Left cardiac atrium (tissue), 4 donors: ENCODE measurements at places on chromosomes 3 and 15.

- no peak for DNase-seq
These were observed 58.2 kb downstream of the IL16 start for GRCh38 chr15:81254916-81255290.

GRCh38 chr15:23420806-23421575 lies 26.1 kb downstream of the GOLGA6L2 start:
- no peak for DNase-seq

DNA sequence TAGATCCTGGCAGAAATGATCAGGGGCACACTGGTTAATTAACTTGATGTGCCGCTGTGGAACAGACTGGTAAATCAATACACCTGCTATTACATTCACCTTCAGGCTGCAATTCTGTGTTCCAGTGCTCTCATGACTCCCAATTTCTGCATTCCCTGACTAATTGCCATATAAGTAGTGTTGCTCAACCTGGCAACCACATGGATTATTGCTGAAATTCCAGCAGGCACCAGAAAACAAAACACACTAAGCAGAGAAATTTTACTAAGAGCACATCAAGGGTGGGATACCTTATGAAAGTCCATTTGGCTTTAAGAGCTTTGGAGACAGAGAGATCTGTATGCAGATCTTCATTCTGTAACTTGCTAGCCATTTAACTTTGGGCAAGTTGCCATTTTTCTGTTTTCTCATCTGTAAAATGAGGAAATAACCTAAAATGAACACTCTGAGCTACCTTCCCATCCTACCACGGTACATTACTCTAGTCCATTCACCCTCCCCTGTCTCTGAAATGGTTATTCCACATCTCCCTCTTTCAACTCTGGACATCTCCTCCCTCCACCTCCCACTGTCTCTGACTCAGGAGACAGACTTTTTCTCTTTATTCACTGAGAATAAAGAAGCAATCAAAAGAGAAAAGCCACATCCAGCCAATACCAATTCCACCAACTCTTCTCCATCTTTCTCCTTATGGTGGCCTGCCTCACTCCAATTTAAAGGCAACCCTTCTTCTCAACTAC lies 54.6 kb downstream of the STAC start:
- no peak for DNase-seq

DNA sequence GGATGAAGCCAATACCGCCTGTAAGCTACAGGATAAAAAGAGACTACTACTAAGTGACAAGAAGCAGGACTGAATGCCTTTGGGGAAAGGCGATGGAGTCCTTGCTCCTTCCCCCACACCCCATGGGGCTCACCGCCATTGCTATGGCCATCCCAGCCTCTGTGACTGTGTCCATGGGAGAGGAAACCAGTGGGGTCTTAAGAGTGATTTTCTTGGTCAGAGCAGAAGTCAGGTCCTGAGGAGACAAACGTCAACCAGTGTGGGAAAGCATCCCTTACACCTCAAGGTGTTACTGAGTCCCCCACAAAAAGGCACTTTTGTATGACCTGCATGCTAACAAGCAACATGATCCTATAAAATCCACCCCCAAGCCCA lies 913 bp downstream of the IMPDH2 start:
- DNase-seq, result no peak

DNA sequence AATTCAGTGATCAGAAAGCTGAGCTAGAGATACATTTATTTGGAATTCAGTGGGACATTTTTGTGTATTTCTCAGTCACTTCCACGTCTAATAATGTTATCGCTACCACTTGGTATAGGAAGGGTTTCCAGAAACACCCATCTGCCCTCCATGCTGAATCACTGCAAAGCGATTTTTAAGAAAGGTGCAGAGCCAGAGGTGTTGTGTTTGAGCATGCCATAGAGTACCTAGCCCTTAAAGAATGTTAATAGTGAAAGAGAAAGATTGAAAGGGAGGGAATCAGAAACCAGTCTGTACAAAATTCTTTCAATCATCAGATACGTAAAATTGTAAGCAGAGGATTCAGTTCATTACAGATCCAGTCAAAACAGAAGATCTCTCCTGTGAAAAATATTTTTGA lies 80.1 kb upstream of the ARL6 start:
- DNase-seq, result no peak

DNA sequence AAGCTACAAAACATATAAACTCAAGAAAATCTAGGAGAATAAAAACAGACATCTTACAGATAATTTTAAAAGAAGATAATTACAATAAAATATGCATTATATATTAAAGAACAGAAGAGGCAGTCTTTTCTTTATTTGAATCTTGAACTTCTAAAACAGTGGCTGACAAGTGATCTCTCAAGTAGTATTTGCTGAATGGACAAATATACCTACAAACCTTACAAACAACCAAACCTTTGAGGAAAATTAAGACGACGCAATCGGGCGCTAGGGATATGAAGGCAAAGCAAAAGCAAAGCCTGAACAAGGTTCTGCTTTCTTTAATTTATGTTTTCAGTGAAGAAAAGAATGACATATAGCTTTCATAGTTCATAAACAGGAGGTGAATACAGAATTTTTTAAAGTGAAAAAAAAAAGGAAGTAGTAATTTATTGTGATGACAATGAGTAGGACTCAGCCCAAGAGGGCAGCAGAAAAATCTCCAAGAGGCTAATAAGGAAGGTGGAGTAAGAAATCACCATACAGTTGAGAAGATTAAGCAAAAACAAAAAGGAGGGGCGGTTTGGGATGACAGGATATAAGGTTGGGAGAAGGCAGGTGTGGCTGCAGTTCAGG lies 347.8 kb downstream of the TBC1D5 start:
- no peak for DNase-seq

GRCh38 chr3:37603722-37604121 lies 258.0 kb upstream of the CTDSPL start:
- DNase-seq, result no peak

DNA sequence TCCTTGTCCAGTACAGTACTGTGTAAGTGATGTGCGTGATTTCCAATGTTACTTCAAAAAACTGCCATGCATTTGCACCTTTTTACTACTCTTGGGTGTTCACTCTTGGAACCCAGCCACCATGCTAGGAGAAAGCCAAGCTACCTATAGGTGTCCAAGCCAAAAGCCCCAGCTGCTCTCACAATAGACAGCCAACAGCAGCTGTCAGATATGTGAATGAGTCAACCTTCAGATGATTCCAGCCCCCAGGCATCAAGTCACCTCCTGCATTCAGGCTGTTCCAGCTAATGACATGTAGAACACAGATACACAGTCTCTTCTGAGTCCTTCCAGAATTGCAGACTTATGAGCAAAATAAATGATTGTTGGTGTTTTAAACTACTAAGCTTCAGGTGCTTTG lies 417.7 kb upstream of the TGFBR2 start:
- no peak for DNase-seq

GRCh38 chr3:188947401-188948280 lies 224.1 kb upstream of the TPRG1 start:
- peak; percentile 94 for DNase-seq

GRCh38 chr3:185065059-185065458 lies 87.8 kb downstream of the C3orf70 start:
- no peak for DNase-seq

- no peak for DNase-seq
These were observed at the start of gene ST8SIA2 for GRCh38 chr15:92393071-92393979. ST8SIA2 (plus strand) TSS chr15:92393881; CDS start chr15:92394065, 184 bp downstream.

DNA sequence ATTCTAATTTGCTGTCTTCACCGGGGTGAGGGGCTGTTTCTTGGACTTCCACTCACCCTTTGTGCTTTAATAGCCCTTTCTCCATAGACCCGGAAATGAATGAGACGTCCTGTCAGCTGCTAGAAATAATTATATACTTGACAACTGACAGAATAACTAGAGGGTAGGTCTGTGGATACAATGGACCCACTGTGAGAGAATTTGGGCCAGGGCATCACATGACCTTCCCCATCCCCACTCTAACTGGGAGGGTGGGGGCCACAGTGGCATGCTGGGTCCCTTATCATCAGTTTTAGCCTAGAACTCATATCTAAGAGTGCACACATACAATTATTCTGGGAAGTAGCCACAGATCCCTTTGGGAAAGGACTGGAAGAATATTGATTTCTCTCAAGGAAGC lies 25.9 kb upstream of the MINAR1 start:
- no peak for DNase-seq

DNA sequence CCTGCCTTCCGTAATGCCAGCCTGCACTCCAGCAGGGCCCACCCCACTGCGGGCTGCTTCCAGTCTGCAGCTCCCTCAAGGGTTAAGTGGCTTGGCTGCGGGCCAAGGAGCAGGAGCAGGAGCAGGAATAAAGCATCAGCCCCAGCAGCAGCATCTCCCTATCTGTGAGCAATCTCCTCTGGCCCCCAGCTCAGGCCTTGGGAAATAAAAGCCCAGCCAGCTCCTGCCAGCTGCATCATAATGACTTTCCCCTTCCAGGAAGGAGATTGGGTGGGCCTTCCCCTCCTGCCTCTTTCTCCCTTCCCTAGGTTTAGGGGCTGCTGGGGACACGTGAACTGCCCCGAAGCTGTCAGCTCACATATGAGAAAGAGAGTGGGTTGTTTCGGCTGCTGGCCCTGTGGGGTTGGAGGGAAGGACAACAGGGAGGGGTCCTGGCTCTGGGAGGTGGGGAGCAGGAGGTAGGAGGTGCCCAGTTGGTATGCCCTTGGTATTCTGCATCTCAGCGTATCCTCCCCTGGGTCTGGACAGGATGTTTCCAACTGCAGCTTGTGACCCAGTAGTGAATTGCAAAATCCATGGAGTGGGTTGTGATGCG lies 34.6 kb upstream of the FGD5 start:
- DNase-seq, result no peak

DNA sequence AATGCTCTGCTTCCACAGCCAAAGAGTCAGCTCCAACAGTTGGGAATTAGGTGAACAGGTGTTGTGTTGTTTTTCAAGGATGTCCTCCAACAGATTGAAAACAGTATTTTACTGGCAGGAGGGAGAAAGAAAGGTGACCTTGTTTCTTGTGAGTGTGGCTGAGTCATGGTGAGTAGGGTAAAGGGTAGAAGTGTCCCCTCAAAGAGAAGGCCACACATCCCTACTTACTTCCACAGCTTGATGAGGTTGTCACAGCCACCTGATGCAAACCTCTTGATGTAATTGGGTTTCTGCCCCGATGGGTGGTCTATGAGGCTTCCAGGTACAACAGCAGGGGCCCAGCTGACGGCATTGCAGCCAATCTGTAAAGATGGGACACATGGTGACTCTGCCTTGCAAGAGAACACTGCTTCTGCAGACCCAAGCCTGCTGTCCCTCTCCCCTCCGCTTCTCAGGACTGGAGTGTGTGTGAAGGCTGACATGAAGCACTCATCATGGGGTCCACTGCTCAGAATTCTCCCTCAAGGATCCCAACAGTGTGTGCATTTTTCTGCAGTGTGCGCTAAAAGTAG lies 12.7 kb upstream of the GHRL start:
- no peak for DNase-seq

- no peak for DNase-seq
These were observed 212.5 kb downstream of the XXYLT1 start for GRCh38 chr3:195058336-195059005.

GRCh38 chr3:79973917-79974595 lies 206.3 kb upstream of the ROBO1 start:
- DNase-seq, result no peak

DNA sequence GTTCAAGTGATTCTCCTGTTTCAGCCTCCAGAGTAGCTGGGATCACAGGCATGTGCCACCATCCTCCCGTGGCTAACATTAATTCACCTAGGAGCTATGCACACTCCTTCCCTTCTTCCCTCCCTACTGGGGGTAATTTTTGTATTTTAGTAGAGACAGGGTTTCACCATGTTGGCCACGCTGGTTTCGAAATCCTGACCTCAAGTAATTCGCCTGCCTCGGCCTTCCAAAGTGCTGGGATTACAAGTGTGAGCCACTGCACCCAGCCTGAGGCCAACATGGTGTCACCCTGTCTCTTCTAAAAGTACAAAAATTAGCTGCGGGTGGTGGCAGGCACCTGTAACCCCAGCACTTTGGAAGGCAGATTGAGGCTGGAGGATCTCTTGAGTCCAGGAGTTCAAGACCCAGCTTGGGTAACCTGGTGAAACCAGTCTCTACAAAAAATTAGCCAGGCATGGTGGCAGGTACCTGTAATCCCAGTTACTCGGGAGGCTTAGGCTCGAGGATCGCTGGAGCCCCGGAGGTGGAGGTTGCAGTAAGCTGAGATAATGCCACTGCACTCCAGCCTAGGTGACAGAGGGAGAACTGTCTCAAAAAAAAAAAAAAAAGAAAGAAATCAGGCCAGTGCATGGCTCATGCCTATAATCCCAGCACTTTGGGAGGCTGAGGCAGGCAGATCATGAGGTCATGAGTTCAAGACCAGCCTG lies 6.1 kb downstream of the RNU5B-1 start:
- DNase-seq, result no peak

GRCh38 chr15:55694652-55695150 lies 48.3 kb downstream of the PRTG start:
- no peak for DNase-seq

GRCh38 chr15:83982748-83983147 lies 252.8 kb upstream of the GOLGA6L4 start:
- no peak for DNase-seq

- no peak for DNase-seq
These were observed 7.9 kb downstream of the RPL32 start for GRCh38 chr3:12833222-12834161.

DNA sequence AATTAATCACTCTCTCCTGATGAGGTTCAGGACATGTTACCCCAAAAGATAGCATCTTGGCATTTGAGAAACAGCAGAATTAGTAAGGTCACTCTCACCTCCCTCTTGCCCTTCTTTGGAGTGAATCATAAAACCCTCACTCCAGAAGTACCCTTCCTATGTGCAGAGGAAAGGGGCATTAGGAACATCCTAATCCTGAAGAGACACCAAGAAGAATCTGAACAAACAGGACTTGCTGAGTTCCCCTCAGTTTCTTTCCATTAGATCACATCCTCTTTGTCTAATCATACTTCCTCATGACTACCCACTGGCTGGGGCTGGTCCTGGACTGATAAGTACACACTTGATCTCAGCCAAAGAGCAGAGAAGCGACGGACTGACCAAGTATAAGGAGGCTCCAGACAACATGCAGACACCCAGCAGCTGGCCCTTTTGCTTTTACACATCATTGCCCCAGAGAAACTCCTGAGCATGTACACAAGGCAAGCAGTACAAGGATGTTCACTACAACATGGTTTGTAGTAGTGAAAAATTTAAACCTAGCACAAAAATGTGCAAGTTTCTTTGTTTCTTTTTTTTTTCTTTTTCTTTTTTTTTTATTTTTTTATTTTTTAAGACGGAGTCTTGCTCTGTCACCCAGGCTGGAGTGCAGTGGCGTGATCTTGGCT lies 15.0 kb upstream of the TM6SF1 start:
- DNase-seq, result peak; percentile 70

- DNase-seq, result no peak
These were observed 23.4 kb upstream of the AQP9 start for GRCh38 chr15:58114812-58115211.

- DNase-seq, result no peak
These were observed 320.9 kb upstream of the CTDSPL start for GRCh38 chr3:37540786-37541185.

- DNase-seq, result peak; percentile 59
These were observed 26.2 kb upstream of the ARL8B start for GRCh38 chr3:5095886-5096285.
